ENCODE measurements at places on chromosomes 2 and 18. TPM values are rescaled to one million over a fixed set of nuclear protein-coding genes. Genes with fewer than 3 reads are reported as not detected.

Gene IL37
- total RNA-seq, result not detected

Gene LCT
- total RNA-seq, result not detected

Gene ALPP
- not detected for total RNA-seq

Gene NYAP2
- total RNA-seq, result not detected

Gene ACTG2
- 7.2 TPM for total RNA-seq

Gene TOGARAM2
- under 0.01 TPM for total RNA-seq

Gene GPR75
- total RNA-seq, result 2.9 TPM

Gene METTL4
- 5.8 TPM for total RNA-seq

Gene SP110
- total RNA-seq, result 19.1 TPM

Gene GALR1
- total RNA-seq, result not detected

Gene CAPN13
- total RNA-seq, result not detected
